ENCODE measurements at places on chromosomes 12 and 14.

- no peak for DNase-seq
Observed at GRCh38 chr14:44505588-44505987, 1.5 kb downstream of the FSCB start.

DNA sequence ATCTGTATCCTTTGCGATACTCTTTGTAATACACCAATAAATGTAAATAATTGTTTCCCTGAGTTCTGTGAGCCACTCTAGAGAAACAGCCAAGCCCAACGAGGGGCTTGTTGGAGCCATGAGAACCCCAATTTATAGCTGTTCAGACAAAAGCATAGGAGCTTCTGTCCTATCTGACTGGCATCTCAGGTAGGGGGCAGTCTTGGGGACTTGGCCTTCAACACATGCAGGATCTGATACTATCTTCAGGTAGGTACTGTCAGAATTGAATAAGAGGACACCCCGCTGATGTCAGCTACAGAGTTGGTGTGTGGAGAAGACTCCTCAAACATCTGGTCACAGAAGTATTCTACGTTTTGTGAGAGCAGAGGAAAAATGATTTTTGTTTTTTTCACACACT lies 25.3 kb downstream of the TXNDC16 start:
- no peak for DNase-seq

DNA sequence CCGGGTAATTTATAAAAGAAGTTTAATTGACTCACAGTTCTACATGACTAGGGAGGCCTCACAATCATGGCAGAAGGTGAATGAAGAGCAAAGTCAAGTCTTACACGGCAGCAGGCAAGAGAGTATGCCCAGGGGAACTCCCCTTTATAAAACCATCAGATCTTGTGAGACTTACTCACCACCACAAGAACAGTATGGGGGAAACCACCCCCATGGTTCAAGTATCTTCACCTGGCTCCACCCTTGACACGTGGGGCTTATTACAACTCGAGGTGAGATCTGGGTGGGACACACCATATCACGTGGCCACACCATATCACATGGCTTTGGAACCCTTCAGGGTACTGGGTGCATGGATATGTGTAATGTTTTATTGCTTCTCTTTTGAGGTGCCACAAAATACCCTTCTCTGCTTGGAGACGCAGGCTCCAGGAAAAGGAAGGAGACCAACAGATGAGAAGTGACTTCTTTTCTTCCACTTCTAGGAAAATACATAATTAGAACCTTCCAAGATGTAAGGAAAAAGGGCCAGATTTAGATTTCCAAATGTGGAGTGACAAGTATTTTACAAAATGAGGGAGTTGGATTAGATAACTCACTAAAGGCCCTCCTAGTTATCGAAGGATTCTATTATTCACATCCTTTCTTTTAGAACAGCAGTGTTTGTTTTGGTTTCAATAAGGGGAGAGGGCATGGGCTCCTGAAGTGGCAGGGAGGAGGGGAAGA lies 33.1 kb upstream of the ETFBKMT start:
- DNase-seq: no peak

DNA sequence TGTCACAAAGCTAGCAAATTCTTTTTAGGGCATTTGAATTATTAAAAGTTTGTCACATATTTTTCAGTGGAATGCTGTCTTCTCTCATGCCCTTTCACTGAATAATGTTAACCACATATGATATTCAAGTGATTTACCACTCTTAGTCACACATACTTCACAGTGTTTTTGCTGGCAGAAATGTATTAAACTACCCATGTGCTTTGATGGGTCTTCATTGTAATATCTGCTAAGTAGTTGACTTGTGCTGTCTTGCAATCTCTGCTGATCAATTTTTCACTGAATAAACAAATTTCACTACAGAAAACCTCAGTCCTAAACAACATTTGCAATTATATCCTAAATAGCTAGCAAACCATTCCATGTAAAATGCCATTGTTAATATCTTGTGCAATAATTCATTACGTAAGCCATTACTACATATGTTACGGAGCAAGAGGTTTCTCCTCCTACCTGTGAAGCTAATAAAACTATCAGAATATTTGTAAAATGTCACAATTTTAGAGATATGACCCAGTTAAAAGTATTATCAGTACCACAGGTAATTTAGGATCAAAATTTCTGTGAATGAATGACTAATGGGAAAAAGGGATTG lies 64.6 kb upstream of the LMO3 start:
- DNase-seq: no peak

GRCh38 chr12:47534695-47535094 lies 171.1 kb downstream of the RPAP3 start:
- no peak for DNase-seq

- peak; percentile 87 for DNase-seq
Observed at GRCh38 chr12:51217968-51218606, at the start of gene POU6F1. TSS of gene POU6F1 (minus strand) at chr12:51218062. CDS start at chr12:51206836, 11,226 bp downstream.

GRCh38 chr12:107788281-107788680 lies 13.8 kb downstream of the ASCL4 start:
- no peak for DNase-seq

- DNase-seq: no peak
Observed at GRCh38 chr14:35909665-35910064, 83.5 kb downstream of the BRMS1L start.

DNA sequence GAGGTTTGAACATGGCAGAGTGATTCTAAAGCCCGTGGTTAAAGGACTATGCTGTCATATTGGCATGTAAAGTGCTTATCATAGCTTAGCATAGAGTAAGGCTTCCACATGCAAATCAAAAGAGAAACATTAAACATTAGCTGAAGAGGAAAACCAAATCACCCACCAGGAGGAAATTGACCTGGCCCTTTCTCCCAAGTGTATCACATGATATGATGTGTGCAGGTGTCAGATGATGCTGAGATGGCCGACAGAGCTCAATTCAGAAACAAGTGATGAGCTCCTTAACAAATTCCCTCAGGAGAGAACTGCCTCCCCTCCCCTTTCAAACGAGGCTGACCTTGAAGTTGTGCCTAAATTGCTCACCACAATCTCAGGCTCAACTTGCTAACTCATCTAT lies 217.1 kb upstream of the BTG1 start:
- no peak for DNase-seq

DNA sequence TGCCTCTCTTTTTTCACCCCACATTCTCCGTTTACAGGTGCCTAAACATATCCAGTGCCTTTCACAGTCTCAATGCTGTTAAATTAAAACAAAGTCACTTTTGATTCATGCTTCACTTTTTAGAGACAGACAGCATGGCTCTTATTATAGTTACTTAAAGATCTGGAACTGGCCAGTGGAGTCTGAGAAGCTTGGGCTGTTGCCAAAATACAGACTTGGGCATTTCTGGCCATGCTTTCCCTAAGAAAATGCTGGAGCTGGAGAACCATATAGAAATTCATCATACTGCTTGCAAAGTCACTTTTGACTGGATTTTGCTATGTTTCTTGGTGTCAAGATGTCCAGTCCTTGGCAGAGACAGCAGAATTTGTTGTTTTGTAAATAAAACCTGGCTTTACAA lies 12.2 kb upstream of the GPR68 start:
- no peak for DNase-seq

GRCh38 chr14:24321212-24321975 lies 10.1 kb downstream of the LTB4R start:
- no peak for DNase-seq

DNA sequence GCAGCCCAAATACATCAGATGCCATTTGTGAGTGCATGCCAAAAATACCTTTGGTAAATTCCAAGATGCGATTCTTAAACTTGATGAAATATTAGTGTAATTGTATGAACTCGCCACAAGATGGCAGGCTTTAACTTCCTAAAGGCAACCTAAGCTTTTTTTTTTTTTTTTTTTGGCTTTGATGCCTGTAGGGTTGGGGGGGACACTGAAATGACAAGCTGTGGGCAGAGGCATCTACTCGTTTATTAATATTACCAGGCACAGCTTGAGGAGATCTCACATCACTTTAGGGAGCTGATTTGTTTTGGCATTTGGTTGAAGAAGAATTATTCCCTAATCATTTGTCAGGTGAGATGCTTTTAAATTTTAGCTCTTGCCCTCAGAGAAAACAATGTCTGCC lies 126.7 kb upstream of the CCDC196 start:
- peak; percentile 79 for DNase-seq

DNA sequence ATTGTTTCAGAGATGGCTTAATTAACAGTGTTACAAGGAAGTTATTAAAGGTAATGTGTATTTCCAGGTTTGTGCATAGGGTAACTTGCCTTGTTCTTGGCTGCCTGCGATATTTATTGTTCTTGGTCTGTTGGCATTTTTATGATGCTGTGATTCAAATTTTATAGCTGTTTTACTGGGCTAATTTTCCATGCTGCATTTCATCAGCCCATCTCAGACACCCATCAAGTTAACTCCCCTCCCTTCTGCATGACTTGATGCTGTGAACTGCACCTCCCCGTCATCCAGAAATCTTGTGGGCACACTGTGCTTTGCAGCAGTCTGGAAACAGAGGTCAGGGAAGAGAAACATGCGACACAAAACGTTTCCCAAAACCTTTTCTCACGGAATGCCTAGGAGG lies 1049.2 kb downstream of the AACS start:
- no peak for DNase-seq

DNA sequence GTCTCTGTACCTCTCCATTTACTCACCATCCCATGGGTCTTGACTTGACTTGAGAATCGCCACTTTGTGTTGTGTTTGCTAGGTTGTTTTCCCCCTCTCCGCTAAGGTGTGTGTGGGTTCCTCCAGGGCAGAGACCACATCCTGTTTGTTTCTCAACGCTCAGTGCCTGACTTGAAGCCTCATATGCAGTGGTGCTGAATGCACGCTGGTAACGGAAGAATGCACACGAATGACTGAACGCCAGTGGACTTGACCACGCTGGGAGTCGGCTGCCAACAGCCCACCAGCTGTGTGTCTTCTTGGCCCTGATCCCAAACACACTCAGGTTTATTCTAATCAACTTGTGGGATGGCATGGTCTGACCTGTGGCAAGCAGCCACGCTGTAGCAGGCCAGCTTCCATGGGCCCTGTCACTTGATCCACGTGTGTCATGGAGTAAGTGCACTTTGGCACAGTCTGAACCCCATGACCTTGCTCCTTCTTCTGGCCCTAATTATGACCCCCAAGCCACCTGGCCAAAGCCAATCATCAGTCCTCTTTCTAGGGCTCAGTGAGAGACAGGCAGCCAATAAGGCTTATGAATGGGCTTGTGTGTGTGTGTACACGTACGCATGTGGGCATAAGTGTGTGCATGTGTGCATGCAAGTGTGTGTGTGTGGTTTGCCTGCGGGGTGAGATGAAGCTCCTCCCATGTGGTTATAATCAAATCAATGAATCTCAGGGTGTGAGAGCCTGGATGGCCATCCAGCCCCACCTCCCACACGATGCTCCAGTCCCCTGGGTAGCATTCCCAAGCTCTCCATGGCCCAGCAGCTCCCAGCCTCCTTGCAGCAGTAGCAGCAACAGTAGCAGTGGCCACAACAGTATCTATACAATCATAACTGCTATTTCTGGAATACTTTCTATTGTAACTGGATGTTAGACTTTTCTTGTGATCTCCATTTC lies 6.4 kb upstream of the TC2N start:
- no peak for DNase-seq

GRCh38 chr14:65179918-65180724 lies 77.8 kb upstream of the MAX start:
- no peak for DNase-seq

GRCh38 chr14:68684466-68685418 lies 108.1 kb downstream of the ZFP36L1 start:
- DNase-seq: no peak

- DNase-seq: peak; percentile 53
Observed at GRCh38 chr14:84482256-84483071, 1047.5 kb upstream of the FLRT2 start.

DNA sequence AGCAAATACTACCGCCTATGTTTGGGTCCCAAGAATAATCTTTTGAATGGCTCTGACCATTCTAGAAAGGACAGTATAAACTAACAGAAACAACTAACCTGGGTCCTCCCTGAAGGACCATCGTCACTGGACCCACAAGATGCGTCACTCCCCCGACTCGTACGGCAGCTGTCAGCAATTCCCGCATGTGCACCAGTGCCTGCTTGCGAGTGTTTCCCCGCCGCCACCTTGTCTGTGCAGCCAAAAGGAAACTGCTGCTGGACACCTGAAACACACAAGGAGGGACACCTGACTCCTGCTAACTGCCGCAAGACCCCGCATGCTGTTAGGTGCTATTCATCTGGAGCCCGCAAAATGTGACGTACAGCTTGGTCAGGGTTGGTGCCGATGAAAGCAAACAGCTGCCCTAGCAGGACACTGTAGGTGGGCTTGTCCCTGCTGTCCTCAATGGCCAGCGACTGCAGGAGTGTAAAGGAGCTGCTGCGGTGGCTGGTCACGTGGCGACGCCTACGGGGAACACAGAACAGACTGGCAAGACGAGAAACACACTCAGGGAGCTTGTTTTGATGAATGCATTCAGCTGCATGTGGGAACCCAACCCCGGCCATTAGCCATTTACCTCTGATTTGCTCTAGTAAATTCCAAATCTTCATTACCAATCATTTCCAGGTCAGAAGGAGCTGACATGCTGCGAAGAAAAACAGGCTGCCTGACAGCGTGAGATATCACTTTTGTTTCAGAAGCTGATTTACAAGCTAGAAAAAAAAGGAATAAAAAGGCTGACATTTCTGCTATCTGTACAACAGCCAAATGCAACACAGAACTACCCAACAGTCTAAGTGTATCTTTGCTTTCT lies 118.1 kb downstream of the TRAFD1 start:
- DNase-seq: peak; percentile 3
